ENCODE measurements at places on chromosomes 12 and 14. TPM values are rescaled to one million over a fixed set of nuclear protein-coding genes. Genes with fewer than 3 reads are reported as not detected.

DNA sequence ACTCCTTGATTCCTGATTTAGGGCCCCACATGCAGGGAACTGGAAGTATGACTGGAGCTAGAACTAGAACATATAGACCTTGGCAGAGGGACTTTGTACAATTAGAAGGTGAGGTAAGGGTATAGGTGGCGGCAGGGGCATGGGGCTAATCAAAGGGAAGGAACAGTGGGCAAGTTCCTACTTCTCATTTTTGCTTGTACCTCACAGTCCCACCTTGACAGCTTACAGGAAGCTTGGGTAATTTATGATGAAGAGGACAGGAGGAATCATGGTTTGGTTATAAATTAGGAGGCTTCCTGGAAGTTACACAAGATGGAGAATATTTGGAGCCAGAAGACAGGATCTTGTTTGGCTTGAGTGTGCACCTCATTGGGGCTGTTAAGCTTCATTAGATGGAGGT, 33.4 kb downstream of the SUSD6 start:
- no peak for DNase-seq

The CLEC4E gene
- 6.7 TPM for total RNA-seq

GRCh38 chr12:70644861-70645260, 7.6 kb upstream of the PTPRB start:
- DNase-seq = no peak

- peak; percentile 50 for DNase-seq
These were observed 278.3 kb downstream of the NRXN3 start for GRCh38 chr14:78448164-78449094.

DNA sequence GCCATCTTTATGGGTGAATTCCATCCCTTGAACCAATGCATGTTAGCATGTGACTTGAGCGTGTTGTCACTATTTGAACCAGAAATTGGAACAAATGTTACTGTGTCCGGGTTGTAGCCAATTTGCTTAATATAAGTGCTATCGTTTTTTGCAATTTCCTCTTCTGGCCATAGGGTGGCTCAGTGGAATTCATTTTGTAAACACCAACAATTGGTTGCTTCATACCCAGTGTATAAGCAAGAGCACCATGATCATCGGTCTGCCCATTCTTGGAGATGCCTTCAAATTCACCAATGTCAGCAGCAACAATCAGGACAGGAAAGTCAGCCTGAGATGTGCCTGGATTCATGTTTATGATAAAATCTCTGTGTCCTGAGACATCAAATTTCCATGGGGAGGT, 5.0 kb upstream of the NEDD1 start:
- DNase-seq = no peak

DNA sequence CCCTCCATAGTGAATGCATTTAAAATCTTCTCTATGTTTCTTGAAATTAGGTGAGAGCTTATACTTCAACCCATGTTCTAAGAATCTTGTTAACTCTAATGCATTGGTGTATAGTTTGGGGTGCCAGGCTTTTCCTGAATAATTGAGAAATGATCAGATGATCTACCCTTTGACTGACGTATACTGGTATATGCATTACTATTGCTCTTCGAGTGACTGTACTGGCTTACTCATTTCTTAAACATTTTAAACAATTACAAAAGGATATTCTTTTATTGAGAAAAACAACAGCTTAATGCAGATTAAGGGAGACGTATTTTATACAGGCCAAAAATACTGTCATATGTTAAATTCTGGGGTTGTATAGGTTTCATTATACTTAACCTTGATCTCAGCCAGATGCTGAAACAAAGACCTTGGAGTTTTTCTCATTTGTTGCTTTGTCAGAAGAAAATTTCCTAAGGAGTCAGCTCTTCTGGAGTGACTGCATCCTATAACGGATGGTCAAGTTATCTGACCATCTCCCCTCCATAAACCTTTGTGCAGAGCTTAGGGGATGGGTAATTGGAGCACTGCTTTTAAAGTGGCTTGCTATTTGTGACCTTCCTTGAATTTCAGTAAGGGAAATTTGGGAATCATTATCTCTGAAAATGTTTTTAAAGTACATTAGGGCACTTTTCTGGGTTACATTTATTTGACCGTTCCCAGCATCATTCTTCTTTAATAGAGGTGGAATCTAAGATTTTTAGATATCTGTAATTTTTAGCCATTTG, 507.6 kb downstream of the PCNX1 start:
- DNase-seq = no peak

- no peak for DNase-seq
These were observed 12.4 kb downstream of the MGST1 start for GRCh38 chr12:16359512-16360491.

DNA sequence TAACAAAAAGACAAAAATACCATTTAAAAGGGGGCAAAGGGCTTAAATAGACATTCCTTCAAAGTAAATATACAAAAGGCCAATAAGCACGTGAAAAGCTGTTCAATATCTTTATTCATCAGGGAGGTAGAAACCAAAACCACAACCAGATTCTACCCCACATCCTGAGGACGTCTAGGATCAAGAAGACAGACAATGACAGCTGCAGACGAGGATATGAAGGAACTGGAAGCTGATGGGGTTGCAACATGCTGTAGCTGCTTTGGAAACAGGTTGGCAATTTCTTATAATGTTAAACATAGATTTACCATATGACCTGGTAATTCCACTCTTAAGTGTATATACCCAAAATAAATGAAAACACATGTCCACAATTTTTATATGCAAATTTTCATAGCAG, 85.1 kb upstream of the C14orf180 start:
- no peak for DNase-seq

DNA sequence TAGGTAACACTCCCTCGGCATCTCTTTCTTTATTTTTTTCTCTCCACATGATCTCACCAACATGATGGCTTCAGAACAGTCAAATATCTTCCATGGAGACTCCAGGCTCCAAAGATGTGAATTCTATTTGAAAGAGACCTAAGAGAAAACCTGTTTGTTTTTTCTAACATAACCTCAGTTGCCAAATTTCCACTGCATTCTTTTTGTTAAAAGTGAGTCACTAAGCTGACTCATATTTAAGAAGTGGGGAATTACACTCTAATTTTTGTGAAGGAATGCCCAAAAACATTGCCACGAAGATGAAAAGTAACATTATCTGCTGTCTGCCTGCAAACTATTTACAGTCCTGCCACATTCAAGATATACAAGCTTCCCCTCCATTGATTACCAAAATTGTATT, 1337.6 kb downstream of the LRFN5 start:
- DNase-seq = no peak

- DNase-seq = no peak
These were observed 12.8 kb upstream of the PSMA6 start for GRCh38 chr14:35279369-35279768.

The AGAP2 gene
- not detected for total RNA-seq

DNA sequence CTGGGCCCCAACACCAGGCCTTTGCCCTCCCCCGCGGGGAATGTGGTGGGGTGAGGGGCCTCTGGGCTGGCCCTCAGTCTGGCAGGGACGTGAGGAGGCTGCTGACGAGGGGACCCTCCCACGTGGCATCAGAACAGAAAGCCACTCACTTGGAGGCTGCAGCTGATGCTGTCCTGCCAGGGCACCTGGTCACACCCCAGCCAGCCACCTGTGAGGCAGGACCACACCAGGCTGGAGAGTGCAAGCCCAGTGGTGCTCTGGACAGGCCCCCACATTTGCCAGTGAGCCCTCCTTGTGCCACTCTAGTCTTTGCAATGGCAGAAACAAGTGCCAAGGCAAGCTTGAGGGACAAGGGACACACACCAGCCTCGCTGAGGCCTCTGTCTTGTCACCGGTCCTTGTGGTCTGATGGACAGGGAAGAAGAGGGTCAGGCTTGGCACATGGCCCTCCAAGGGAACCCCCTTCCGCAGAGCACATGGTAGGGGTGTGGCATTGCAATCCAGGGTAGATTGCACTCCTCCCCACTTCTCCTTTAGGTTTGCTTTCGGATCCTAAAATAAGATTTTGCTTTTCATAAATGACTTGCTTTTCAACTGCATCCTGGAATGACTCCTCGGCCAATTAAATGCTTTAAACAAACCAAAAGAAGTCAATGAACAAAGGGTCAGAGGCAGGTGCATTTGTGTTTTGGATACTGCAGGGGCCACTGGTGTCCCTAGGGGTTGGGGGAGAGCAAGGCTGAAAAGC, 53.7 kb downstream of the CCDC88C start:
- DNase-seq = no peak

The NT5DC3 gene
- 10.3 TPM for total RNA-seq

The GDF3 gene
- not detected for total RNA-seq

DNA sequence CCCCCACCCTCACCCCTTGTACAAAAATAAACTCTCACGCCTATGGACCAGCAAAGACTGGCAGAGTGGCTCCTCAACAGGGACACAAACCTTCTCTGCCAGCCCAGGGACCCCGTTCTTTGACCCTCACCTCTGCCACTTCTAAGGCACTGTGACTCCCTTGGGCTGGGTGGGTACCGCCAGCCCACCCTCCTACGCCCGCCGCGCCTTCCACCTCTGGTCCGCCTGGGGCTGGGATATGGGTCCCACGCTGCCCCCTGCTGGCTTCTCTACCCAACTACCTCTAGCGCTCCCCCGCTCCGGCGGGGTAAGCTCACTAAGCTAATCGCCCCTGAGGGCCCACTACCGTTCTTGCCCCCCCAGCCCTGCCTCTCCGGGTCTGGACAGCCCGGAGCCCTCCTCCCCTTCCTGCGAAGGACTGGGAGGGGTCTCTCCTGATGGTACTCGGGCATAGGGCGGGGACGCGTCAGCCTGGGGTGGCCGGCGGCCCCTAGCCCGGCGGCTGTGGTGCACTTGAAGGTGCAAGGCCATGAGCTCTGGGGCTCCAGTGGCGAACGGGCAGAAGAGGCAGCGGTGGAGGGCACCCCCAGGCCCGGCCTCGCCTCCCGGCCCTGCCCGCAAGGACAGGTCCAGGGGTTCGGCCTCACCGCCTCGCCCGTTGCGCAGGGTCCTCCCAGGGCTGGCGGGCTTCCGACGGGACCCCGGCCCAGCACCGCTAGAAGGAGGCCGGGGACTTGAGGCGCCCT, 8.1 kb downstream of the ZNF219 start:
- no peak for DNase-seq

DNA sequence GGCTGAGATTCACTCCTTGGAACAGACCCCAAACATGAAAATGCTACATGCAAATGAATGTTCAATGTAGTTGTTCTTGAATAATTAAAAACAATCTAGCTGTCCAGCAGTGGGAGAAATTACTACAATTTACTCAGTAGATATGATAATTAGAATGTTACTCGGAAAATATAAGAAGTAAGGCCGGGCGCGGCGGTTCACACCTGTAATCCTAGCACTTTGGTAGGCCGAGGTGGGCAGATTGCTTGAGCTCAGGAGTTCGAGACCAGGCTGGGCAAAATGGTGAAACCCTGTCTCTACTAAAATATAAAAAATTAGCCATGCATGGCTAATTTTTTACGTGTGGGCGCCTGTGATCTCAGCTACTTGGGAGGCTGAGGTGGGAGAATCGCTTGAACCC, 15.3 kb upstream of the PTGER2 start:
- DNase-seq = no peak

- no peak for DNase-seq
These were observed 180.6 kb downstream of the TMEM132D start for GRCh38 chr12:129723260-129723659.

DNA sequence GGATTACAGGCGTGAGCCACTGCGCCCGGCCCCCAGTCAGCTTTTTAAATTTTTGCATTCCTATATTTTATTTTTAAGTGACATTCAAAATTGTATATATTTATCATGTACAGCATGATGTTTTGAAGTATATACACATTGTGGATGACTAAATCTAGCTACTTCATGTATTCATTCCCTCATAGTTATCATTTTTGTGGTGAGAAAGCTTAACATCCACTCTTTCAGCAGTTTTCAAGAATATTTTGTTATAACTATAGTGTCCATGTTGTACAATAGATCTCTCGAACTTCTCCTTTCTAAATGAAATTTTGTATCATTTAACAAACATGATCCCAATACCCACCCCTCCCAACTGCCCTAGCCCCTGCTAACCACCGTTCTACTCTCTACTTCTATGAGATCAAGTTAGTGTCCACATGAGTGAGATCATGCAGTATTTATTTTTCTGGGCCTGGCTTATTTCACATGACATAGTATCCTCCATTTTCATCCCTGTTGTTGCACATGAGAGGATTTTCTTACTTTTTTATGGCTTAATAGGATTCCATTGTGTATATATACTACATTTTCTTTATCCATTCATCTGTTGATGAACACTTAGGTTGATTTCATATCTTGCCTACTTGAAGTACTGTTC, 8.8 kb upstream of the HEBP1 start:
- DNase-seq = no peak

GRCh38 chr12:3455312-3455711, 35.7 kb upstream of the PRMT8 start:
- no peak for DNase-seq

The MARK3 gene
- 47.5 TPM for total RNA-seq

- DNase-seq = no peak
These were observed 26.5 kb downstream of the PPP1R13B start for GRCh38 chr14:103820908-103821307.

The FOXN4 gene
- total RNA-seq = not detected

The KCNA5 gene
- total RNA-seq = not detected

The KRT83 gene
- not detected for total RNA-seq

- DNase-seq = no peak
These were observed 51.1 kb upstream of the FRMD6 start for GRCh38 chr14:51600658-51601057.

DNA sequence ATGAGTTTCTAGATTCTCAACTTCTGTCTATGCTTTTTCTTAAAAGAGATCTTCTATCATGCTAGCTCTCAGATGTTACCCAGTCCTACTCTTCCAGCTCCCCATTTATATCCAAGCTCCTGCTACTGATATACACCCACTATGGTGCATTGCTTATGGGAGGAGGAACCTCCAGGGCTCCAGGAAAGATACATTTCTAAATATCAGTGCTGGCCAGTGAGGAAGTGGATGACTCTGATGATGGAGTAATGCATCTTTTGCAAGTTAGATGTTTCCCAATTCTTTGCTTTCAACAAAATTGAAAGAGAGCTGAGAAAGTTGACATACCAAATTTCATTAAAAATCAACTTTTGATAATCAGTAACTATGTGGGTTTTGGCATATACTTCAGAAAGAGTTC, 105.7 kb upstream of the RESF1 start:
- DNase-seq = no peak

DNA sequence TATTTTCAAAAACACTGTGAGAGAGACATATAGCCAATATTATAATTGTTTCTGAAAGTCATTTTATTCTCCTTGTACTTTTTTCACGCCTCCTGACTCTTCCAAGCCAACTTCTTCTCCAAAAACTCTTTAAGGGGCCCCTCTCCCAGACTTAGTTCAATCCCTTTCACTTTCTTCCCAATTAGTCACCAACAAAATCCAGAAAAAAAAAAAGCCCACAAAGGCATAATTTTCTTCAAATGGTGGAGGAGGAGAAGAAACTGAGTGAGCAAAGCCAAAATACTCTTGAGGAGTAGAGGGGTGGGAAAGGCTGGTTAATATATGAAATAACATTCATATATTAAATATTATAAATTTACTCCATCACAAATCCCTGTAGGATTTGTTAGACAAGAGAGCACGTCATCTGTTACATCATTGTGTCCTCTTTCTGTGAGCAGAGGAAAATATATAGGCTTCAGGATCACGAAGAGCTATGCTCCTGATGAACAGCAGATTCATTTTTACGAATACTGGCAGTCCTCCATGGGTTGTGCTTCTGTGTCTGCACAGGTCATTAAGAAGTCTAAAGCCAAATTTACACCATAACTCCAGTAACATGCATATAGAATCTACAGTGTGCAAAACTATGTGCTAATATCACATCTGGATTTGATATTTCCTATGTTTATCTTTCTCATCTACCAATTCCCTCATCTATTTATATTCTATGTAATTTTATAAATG, 25.9 kb upstream of the NID2 start:
- DNase-seq = no peak
